Hematopoietic multipotent progenitor cell (in vitro differentiated cells): ENCODE measurements at places on chromosomes 3 and 15.

DNA sequence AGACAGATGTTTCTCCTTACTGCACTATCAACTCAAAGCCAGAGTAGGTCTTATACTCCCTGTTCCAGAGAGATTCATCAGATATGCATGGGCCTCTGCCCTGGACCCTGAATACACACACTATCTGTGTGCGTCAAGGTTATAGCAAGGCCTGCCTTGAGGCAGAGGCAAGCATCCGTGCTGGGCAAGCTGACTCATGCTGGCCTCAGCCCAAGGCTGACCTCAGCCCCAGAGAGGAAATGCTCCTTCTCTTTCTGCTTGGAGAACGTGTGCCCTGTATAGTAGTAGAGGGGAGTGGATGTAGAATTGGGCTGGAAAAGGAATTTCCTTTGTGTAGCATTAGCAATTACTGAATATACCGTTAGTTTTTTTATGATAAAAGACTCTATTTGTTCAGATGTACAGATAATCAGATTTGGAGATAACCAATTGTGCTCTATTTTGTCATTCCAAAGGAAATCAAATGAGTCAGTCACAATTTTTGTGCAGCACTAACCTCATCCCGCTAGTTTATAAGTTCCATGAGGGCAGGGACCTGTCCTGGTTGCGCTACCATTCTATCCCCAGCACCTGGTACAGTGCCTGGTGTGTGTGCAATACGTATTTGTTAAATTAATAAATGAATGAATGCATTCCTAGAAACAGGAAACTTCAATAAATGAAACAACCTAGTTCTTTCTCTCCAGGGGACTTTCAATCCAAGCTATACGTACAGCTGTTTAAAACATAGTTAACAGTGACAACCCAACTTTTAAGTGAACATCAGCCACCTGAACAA, 13.3 kb upstream of the PAQR9 start:
- peak; percentile 49 for DNase-seq

GRCh38 chr15:74549816-74550215, 8.8 kb downstream of the ARID3B start:
- no peak for DNase-seq

GRCh38 chr3:197376020-197376419, 77.6 kb upstream of the DLG1 start:
- no peak for DNase-seq

DNA sequence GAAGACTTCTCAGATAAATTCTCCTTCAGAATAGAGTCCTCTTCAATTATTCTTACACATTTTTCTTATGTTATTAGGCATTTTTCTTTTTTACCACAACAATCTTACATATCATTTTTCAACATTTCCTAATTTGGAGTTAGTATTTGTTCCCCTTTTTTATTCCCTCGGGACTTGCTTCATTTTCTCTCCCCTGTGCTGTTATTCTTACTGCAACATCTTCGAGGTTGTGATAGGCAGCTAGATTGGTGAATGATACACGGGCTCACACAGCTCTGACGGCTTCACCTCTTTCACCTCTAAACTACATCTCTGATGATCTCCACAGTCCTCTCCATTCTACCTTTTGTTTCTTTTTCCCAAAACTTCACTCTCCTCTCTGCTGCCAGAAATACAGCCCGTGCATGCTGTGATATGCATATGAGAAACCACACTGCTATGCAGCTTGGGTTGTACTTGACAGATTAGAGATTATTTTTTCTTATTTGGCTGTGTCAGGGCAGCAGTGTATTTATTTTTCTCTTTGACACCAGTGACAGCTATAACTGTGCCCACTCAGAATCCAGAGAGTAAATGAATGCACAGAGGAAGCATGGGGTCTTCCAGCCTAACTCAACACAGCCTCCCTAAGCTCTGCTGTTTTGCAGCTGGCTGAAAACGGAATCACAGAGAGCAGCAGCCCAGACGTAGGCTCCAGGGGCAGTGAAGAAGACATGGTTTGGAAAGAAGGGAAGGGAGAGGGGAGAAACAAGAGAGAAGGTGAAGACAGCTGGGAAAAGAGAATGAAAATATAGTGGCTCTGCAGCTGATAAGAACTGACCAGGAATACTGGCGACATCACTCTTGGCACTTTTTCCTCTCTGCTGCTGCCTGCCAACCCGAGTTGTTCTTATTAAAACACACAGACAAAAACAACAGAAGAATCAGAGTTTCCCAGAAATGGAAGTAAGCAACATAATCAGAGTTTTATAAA, 61.8 kb downstream of the SLC9A9 start:
- DNase-seq: no peak

- DNase-seq: no peak
These were observed 169.4 kb upstream of the ZNF385D start for GRCh38 chr3:21920421-21920861.

- no peak for DNase-seq
These were observed 57.8 kb upstream of the BOC start for GRCh38 chr3:113153499-113154107.

GRCh38 chr15:35477312-35478262, 68.4 kb downstream of the DPH6 start:
- no peak for DNase-seq

DNA sequence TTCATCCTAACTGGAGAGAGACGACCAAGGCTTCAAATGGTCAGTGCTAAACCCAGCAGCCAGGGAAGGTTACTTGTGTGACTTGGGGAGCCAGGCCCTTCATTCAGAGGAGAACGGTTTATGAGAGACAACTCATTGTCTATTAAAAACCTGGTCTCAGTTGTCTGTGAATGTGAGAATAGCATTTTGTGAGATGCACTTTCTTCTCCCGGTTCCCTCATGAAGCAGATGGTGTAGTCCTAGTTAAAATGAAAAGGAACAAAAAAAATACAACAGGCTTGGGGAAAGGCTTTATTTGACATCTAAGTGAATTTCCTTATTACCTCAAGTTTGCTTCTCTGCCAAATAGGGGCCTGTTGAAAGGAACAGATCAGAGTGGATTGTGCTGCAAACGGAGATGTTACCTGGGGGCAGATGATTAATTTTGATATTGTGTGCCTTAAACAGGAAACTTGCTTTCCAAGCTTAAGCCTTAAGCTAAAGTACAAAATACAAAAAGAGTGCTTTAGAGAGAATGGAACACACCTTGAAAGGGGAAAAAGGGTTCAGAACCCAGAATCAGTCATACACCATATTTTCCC, 202.7 kb upstream of the BHLHE40 start:
- DNase-seq: no peak

DNA sequence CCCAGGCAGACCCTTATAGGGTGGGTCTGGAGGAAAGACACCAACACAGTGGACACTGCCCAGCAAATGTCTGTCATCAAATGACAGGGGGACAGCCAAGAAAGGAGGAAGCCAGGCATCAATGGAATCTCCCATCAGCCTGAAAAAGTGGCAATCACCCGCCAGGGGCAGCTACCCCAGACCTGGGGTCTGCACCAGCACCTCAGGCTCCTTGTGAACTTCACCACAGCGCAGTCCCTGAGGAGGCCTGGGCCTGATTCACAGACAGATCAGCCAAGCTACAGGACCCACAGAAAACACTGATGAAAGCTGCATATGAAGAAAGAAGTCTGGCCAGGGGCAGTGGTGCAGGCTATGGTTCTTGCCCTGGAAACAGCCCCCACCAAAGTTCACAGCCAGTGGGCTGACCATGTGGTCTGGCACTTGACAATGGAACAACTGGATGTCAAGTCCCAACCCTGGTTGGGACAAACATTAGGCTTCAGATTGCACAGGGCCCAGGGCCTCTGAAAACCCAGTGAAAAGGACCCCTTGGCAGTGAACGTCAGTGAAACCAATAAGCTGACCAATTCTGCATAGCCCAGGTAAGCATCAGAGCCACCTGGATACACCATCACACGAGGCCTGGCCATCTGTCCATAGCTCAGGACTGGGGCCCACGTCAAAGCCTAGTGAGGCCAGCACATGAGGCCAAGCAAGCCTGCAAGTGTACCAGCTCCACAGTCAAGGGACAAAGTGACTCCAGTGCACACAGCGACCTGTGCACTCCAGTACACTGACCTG, 29.1 kb downstream of the ALS2CL start:
- DNase-seq: no peak

- no peak for DNase-seq
These were observed 17.1 kb downstream of the LRRC28 start for GRCh38 chr15:99268431-99268830.

- no peak for DNase-seq
These were observed 87.4 kb downstream of the STAG1 start for GRCh38 chr3:136664771-136665170.

DNA sequence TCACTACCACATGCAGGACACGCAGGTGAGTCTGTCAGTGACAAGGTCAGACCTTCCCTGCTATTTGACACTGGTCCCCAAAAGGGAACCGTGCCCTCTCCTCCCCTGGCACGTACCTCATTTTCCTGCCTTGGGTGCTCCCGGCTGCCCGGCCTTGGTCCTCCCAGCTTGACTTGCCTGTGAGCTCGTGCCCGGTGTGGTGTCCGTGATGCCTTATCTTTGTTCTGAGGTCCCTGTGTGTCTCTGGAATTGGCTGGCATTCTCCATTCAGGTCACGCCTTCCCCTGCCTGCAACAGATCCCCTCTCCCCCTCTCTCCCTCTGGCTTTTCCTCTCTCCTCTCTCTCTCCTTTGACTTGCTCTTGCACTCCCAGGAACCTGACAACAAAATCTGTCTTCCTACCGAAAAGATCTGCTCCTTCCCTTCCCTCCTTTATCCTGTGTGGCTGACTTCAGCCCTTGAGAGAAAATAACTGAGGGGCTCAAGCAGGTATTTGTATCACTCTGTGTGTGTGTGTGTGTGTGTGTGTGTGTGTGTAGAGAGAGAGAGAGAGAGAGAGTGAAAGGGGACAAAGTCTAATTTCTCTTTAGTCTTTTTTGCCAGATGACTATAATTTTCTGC, at the start of gene MASP1:
Gene MASP1, minus strand, starts transcription at position 226 of the 621 bp plus-strand sequence. Its CDS starts 105 bp downstream, at position 121.
- DNase-seq: no peak

DNA sequence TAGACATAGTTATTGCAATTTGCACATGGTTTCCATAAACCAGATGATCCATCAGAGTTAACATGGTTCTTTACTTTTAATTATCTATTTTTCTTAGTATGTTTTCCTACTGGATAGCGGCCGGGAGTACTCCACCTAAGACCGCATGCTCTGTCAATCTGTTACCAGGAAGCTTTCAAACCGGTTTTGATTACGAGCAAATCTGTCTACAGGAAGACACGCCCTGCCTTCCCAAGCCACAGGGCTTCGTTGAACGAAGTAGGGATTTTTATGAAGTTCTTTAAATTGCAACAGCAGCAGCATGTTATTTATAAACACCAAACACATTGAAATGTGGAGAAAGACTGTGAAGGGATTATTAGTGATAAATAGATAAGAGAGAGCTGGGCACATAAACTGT, 283.3 kb upstream of the ROBO2 start:
- DNase-seq: no peak

GRCh38 chr3:197595470-197596185, 39.9 kb upstream of the BDH1 start:
- no peak for DNase-seq

- DNase-seq: no peak
These were observed 35.8 kb upstream of the UMPS start for GRCh38 chr3:124694486-124694885.

- DNase-seq: no peak
These were observed 12.8 kb downstream of the UBR1 start for GRCh38 chr15:43093026-43093425.

GRCh38 chr15:56247266-56247665, 3.6 kb upstream of the RFX7 start:
- DNase-seq: no peak

GRCh38 chr3:131702146-131702545, 199.4 kb upstream of the MRPL3 start:
- DNase-seq: no peak
